Activated CD4-positive, CD25-positive, alpha-beta regulatory T cell (primary cell): ENCODE measurements at places on chromosomes 11 and 22.
A peak's percentile ranks its signal among the peaks of the same experiment; 100 is the strongest.

- DNase-seq = no peak
These were observed 10.7 kb downstream of the OLFML1 start for GRCh38 chr11:7495882-7496551.

DNA sequence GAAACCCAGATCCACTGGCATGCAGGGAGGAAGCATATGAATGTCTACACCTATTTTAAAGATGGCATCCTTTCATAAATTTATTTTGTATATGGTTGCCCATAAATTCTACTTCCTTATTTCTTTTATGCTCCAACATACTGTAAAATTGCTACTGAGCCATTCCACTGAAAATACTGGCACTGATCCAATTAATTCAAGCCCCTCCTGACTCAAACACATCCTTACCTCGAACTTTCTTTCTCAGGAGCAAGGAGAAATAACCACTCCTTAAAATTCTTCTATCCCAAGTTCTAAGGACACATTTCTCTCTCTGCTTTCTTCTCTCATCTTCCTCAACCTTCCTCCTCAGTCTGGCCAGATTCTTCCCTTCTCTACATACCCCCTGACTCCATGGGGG lies 5.5 kb upstream of the NXF1 start:
- no peak for DNase-seq

DNA sequence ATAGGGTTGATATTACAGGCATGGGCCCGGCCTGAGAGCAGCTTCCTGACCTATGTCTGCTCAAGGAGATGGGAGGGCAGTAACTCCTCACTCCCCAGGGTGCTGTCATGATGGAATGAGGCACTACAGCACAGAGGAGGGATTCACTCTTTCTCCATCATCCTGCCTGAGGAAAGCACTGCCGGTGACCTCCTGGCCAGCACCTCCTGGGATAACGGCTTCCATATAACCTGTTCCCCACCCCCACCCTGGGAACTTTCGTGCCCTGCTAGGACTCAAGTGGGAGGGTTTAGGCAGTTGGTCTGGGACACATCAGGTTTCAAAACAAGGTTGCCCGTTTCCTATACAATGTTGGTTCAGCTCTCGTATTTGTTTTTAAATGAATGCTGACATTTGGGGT lies 42.7 kb upstream of the MN1 start:
- DNase-seq = no peak

GRCh38 chr11:111936040-111936540 lies 1.1 kb upstream of the DIXDC1 start:
- no peak for DNase-seq

GRCh38 chr11:1392111-1392510 lies 2.4 kb downstream of the BRSK2 start:
- DNase-seq = no peak

- DNase-seq = no peak
These were observed 510.8 kb downstream of the NELL1 start for GRCh38 chr11:21180182-21180581.

- no peak for DNase-seq
These were observed 57.9 kb downstream of the PANX1 start for GRCh38 chr11:94186342-94187203.

DNA sequence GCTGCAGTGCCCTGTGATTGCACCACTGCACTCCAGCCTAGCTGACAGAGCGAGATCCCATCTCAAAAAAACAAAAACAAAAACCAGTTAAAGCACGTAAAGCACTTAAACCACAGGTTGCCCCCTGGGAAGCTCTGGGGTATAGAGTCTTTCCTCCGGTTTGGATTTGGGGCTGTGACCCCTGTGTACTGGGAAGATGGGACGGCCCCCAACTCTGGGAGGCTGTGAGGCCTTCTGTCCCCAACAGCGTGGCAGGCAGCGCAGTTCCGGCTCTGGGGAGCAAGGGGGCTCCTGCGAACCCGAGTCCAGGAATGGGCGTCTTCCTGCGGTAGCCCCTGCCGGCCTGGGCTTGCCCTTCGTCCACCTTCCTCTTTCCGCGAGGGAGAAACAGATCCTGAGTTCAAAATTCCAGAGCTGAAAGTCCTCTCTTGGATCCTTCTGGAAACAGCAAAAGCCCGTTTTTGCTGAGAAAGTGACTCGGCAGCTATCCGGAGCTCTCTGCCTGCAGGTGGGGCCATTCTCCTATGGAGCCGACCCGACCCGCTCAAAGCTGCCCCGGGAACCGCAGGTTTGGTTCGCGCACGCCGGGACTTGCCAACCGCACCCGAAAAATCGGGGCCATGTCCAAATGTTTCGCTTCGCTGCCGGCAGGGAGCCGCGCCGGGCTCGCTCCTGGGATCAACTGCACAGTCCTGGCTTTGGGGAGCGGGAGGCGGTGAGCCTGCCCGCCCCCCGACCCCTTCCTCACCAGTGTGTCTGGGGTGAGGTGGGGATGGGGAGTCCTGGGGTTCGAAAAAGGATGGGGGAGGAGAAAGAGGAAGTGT lies 36.3 kb upstream of the POLA2 start:
- DNase-seq = peak; percentile 11
